Activated CD4-positive, alpha-beta T cell treated with anti-CD3 and anti-CD28 coated beads, Interleukin-2, amount 50 U/mL, for 24 hours (primary cell): ENCODE measurements at places on chromosomes 5 and 9.
A peak's percentile ranks its signal among the peaks of the same experiment; 100 is the strongest.

DNA sequence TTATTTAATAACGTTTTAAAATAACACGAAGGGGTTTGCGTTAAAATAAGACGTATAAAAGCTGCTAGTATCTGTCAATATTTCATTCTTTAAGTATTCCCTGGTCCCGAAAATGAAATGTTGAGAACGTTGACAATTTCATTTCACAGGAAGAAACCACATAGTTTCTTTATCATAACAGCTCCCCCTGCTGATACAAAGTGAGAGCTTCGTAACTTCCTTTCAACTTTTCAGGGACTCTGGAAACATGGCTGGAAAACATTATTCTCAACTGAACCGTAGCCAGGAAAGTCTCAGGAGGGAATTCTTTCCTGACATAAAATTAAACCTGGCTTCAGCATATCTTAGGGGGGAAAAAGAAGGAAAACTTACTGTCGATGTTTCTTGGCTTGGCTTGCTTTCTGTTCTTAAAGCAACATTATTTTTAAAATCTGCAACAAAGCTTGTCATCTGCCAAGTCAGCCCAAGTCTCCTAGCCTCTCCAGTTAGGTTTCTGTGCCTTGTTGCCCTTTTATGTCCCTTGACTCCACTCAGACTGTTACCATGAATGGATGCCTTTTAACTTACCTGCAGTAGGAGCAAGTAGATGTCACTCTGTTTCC, 122.9 kb upstream of the DAB2 start:
- DNase-seq: peak; percentile 10

DNA sequence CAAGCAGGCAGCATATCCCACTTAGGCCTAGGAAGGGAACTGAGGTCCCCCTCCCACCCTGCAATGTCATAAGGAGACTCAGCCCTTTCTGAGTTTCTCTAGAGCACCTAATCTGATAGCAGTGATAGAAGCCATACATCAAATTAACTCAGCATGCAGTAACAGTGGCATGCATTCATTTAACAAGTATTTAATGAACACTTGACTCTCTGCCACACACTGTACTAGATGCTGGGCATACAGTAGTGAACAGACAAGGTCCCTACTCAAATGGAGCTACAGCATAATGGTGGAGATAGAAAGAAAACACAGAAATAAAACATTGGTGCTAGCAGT, 58.6 kb downstream of the SLC22A5 start:
- no peak for DNase-seq

GRCh38 chr9:101574731-101575333, 19.9 kb downstream of the PPP3R2 start:
- no peak for DNase-seq

- DNase-seq: no peak
These were observed 21.3 kb downstream of the NREP start for GRCh38 chr5:111735583-111736270.

GRCh38 chr5:138366632-138367382, 14.3 kb downstream of the KDM3B start:
- DNase-seq: no peak

GRCh38 chr5:5738797-5739489, 316.5 kb downstream of the ICE1 start:
- DNase-seq: no peak

GRCh38 chr5:60455589-60455988, 244.4 kb downstream of the DEPDC1B start:
- DNase-seq: no peak

GRCh38 chr5:160339406-160340130, 27.2 kb upstream of the CCNJL start:
- no peak for DNase-seq

GRCh38 chr5:179230061-179230461, 115.2 kb downstream of the ADAMTS2 start:
- no peak for DNase-seq

GRCh38 chr5:14598225-14598624, 16.6 kb downstream of the OTULINL start:
- DNase-seq: no peak

GRCh38 chr5:67181648-67182221, 14.9 kb downstream of the CD180 start:
- no peak for DNase-seq

- DNase-seq: no peak
These were observed 33.1 kb upstream of the ZNF462 start for GRCh38 chr9:106829666-106830408.

GRCh38 chr5:131322926-131323325, 59.1 kb downstream of the CDC42SE2 start:
- no peak for DNase-seq

DNA sequence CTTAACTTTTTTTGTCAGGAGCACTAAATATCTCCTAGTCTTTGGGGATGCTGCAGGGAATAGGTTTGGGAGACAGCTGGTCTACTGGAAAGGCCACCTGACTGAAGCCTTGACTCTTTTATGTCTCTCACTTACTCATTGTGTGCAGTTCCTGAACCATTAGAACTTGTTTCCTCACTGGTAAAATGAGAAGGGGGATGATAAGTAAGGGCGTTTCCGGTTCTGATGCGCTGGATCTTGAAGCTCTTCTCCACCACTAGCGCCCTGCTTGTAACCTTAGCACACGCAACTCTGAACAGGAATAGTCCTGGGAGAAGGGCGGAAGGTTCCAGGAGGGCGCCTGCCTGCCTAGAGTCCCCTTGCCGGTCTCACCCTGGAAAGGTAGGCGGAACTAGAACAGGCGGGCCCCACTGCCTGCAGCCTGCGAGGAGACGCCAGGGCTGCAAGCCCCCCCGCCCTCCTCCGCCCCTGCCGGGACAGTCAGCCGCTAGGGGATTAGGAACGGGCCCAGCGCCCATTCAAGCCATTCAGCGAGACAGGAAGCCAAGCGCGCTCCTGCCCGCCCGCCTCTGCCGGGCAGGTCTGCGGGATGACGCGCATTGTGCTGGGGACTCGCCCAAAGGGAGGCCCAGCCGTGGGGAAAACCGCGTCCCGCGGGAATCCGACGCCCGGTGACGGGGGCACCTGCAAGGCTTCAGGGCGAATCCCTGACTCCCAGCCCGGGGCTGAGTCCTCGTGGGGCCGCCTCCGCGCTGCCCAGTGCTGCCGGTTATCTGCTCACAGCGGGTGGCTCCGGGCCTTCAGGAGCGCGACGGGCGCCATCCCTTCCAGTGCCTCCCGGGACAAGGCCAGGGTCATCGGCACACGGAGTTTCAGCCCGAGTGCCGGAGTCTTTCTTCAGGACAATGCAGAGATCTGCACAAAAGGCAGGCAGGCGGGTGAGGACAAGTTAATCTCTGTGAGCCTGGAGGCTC, 44.0 kb upstream of the XPA start:
- DNase-seq: peak; percentile 16

DNA sequence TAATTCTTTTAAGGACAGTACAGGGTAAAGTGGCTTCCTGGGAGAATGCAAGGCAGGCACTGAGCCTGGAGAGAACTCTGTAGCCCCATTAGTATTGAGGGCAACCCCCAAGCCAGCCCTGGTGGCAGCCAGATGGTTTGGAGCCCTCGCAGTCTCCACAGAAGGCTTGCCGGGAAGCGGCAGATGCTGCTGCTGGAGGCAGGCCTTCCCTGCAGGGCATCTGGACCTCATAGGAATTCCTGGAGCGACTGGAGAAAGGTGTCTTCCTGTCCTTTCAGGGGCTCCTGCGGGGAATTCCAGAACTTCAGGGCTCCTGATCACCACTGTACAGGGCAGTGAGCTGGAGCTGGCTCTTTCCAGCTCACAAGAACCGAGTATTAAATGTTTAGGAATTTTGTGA, 167.5 kb downstream of the INSYN2B start:
- no peak for DNase-seq

- DNase-seq: no peak
These were observed 17.2 kb downstream of the PITX1 start for GRCh38 chr5:135016861-135017290.

DNA sequence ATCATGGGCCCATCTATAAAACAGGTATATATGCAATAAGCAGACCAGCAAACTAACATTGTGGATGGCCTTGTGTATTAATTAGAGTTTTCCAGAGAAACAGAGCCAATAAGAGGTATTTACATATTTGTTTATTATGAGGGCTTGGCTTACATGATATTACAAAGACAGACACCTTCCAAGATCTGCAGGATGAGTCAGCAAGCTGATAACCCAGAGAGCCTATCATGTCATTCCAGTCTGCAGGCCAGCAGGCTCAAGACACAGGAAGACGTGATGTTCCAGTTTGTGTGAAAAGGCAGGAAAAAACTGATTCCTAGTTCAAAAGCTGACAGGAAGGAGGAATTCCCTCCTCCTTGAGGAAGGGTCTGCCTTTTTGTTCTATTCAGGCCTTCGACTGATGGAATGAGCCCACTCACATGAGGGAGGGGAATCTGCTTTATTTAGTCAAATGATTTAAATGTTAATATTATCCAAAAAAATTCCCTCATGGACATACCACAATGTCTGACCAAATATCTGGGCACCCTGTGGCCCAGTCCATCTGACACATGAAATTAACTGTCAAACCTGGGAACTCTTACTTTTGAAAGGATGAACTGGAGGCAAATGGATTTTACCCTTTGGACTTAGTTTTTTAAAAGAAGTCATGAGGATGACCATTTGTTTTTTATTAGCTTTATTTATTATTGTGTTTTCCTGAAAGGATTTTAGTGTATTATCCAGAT, 161.2 kb upstream of the CHD1 start:
- no peak for DNase-seq

DNA sequence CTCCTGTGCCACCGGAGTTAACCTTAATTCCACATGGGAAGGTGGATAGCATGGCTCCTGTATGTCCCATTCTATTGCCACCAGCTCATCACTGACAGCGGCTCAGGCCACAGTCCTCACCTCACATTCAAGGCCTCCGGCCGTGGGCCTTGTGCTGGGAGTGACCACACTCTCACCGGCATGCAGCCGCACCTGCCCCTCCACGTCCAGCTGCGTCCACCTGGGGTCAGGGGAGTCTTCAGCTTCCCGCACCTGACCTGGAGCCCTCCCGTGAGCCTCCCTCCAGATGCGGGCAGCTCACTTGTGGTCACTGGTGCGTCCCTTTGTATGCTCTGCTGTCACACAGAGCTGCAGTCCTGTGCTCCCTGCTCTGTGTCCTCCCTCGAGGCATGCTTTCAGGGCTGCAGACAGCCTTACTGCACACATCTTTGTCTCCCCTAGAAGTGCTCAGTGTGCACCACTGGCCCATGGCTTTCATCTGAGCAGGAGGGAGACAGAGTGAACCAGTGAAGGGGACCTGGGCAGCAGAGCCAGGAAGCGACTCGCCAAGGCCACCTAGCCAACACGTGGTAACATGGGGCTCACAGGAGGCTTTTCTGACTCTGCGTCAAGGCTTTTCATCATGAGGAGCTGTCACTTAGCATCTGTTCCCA, 210.1 kb downstream of the ERCC6L2 start:
- no peak for DNase-seq

DNA sequence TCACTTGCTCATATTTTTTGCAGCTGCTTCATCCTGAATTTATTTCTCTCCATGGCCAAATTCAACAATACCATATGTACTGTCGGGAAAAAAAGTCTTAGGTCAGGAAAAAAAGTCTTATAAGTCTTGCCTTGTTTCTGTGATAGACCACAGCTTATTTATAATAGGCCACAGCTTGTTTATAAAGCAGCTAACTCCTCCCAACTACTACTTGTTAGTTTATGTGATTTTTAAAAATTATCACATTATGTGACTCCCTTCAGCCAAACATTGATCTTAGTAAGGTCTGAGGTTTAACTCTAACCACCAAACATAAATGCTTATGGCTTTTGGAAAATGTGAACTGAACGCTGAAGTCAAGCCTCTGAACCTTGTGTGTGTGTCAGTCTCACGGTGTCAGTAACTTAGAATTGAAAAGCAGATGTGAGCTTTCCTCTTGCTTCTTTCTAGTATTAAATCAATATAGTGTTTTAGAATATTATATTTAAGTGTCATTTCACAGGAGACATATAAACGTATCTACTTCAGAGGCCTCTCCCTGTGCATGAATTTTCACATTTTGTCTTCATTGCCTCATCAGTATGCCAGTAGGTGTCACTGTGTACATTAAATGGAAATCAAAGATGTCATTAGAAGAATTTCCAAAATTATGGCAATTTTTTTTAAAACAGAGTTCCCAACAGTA, 51.3 kb downstream of the SNX24 start:
- DNase-seq: no peak

DNA sequence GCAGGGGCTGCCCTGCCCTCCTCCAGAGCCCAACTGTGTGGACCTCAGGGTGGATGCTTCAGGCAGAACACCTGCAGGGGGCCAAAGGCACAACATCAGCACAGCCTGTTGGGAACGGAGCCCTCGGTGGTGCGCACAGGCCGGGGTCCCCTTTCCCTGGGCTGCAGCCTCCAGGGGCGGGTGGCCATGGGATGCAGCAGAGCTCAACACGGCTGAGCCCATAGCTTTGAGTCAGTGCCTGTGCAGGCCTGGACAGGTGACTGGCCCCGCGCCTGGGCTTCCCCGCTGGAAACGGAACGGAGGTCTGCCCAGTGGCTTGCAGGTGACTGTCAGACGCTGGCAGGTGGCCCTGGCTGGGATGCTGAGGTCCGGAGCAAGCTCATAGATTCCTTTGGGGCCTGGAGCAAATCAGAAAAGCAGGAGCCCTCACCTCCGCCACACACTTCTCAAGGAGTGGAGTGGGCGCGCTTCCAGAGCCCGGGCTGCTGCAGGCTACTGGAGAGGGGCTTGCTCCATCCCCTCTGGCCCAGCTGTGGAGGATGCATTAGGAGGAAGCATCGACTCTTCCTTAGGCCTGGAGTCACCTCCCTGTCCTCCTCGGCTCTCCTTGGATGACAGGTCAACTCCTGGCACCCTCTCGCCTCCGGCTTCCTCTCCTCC, 69.8 kb upstream of the RNU6ATAC start:
- DNase-seq: no peak

GRCh38 chr9:86406366-86406765, 52.2 kb upstream of the TUT7 start:
- DNase-seq: no peak

DNA sequence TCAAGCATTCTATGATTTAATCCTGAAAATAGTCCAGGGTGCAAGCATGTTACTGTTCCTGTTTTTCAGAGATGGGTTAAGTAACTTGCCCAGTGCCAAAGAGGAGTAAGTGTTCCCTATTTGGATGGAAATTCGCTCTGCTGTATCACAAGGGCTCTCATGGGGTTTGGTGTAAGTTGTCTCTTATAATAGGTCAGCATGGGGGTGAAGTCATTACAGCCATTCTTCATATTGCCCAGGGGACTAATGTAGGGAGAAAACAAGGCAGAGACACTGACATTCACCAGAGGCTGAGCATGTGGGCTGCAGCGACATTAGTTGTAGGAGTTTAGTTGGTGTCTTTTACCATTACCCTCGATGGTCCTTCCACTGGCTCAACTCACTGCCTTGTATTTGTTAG, 142.1 kb upstream of the GLRA1 start:
- no peak for DNase-seq

DNA sequence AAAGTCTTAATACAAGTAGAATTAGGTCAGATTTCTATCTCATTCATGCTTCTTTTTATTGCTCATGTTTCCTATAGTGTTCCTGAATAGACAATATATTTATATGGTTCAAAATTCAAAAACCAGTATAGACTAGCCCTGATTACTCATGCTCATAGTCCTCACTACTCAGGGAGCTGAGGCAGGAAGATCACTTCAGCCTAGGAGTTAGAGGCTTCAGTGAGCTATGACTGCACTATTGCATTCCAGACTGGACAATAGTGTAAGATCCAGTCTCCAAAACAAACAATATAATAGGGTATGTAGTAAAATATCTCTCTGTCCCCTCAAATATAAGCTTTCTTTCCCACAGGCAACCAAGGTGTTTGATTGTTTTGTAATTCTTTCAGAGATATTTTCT, 2.4 kb downstream of the ANKRD31 start:
- no peak for DNase-seq
